DND-41 (cell line): ENCODE measurements at places on chromosomes 6 and 20.

- DNase-seq, result no peak
Measured at GRCh38 chr6:30816791-30817739, 67.3 kb upstream of the DDR1 start.

GRCh38 chr6:5249451-5250122 is 11.2 kb downstream of the LYRM4 start:
- DNase-seq, result no peak

DNA sequence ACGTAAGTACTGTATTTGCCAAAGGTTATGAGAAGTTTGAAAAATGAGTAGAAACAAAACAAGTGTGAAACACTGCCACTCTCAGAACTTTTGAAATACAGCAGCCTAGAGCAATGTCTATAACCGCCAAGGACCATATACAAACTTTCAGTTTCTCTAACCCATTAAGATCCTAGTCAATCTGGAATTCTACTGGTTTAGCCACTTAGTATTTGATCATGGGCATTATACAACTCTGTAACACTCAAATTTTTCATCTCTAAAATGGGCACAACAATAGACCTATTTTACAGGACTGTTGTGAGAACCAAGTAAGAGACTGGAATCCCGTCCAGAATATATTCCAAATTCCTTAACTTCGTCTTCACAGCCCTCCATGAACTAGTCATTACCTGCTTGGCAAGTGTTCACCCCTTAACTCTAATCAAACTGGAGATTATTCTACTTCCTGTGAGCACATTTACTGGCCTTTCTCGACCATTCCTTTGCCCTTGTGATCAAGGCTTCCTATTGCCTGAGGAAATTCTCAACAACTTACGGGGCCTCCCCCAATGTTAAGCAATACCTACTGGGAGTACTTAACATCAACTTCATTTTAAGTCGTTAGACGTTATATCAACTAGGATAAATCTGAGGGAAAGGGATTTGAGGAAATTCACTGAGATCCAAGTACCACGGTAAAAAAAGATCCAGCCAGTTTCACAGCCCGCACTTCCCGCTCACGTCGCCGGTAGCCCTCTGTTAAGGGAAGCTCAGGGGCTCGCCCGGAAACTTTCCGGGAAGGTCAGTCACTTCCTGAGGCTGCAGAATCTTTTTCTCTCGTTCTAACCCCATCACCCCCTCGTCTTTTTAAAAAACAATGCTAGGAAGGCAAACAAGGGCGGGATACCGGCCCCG is 1.1 kb downstream of the EIF2S2 start:
- DNase-seq, result peak; percentile 15

GRCh38 chr20:38426006-38426897 is 8.9 kb downstream of the SNHG17 start:
- no peak for DNase-seq

DNA sequence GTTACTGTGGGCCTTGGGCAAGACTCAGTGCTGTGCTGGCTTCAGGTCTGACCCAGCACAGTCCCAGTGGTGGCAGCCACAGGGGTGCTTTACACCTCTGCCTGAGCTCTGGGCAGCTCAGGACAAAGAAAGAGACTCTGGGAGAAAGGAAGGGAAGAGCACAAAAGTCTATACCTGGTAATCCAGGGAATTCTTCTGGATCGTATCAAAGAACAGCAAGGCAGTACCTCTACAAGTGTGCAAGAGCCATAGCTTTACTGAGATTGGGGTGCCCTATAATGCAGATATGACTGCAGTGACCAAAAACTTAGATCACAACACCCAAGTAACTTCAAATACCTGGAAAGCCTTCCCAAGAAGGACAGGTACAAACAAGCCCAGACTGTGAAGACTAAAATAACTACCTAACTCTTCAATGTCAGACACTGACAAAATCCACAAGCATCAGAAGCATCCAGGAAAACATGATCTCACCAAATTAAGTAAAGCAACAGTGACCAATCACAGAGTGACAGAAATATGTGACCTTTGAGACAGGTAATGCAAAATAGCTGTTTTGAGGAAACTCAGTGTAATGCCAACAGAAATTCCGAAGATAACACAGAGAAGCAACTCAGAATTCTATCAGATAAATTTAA is 47.9 kb upstream of the LIN28B start:
- DNase-seq, result no peak

GRCh38 chr6:39923394-39923793 is 10.9 kb downstream of the MOCS1 start:
- no peak for DNase-seq

DNA sequence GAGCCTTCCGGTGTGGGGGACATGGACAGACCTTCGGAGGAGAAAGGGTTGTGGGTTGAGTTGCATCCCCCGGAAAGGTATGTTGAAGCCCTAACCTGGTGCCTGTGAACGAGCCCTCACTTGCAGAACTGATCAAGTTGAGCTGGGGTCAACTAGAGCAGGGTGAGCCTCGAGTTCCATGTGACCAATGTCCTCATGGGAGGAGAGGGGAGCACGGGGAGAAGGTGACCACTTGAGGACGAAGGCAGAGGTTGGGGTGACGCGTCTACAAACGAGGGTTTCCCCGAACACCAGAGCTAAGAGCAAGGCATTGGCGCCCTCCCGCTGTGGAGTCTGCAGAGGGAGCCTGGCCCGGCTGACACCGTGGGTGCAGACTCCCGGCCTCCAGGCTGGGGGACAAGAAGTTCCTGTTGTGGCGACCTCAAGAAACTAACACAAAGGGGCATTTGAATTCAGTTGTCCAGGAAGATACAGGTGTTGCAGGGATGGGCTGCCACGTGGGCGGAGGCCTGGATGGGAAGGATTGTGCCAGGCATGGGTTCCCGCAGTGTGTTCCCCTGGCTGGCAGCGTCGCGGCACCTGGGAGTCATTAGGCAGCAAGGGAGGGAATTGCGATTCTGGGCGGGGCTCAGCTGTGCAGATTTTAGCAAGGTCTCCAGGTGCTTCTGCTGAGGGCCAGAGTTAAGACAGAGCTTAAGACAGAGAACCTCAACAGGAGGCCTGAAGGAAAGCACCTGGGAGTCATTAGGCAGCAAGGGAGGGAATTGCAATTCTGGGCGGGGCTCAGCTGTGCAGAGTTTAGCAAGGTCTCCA is 20.4 kb upstream of the UNC93A start:
- no peak for DNase-seq

- DNase-seq, result no peak
Measured at GRCh38 chr6:106181664-106182418, 95.7 kb downstream of the PRDM1 start.

GRCh38 chr6:69732640-69733039 is 64.2 kb downstream of the LMBRD1 start:
- DNase-seq, result no peak

DNA sequence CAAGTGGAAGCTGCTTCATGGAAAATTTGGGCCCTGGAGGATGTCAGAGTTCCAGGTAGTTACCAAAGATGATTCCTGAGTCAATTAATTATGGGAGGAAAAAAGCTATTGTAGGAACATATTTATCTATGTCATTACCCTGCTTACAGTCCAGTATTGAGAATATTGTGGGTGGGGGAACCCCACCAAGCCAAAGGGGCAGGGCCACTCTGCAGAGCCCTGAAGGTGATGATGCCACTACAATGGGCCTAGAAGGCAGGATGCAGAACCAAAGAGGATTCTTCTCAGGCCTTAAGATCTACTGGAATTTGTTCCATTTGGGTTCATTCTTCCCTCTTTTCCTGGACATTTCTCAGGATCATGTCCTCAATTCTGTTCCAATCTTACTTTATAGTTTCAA is 375.2 kb upstream of the MARCKS start:
- no peak for DNase-seq

DNA sequence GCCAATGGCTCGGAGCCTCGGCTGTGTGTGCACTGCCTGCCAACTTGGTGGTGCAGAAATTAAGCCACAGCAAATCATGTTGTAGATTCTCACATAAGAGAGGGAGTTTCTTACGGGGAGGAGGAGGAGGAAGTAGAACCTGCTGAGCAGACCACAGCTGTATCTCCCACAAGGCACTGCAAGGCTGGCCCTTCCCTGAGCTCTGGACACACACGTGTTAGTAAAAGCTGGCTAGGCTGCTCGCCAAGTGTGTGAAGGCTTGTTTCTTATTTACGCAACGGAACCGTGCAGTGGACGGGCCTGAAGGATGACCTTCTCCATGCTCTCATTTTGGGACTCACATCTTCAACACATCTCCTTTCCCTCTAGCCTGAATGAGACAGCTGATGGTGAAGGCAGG is 15.7 kb upstream of the QKI start:
- no peak for DNase-seq

DNA sequence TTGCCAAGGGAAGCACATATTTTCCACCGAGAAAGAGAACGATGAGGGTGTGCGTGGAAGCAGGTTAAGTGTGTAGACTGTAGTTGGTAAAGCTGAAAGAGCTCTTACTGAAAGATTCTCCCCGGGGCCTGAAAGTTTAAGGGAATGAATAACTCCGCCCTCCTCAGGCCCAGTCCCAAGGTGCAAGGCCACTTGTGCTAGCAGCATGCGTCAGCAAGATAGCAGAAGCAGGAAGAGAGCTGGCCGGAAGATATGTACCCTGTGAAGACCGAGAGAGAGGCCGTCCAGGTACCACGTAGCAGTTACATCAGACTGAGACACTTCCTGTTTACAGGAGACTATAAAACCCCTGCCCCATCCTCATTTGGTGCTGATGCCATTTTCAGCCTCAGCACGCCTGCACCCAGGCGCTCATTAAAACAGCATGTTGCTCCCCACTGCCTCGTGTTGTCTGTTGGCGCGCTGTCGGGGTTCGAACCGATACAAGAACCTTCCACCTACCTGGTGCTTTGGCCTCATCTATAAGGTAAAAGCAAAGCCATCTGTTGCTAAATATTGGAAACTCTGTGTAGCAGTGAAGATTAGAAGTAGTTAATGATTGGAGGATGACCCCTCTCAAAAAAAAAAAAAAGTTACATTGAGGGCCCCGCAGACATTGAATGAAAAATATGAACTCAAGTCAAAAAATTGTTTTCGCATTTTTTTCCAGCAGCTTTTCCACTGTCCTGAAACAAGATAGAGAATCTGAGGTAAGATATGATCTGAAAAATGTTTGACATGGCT is 18.6 kb upstream of the FAM135A start:
- no peak for DNase-seq

GRCh38 chr6:63584125-63584514 is 11.8 kb downstream of the LOC128125822 start:
- DNase-seq, result no peak

- no peak for DNase-seq
Measured at GRCh38 chr20:17059465-17059864, 167.4 kb upstream of the PCSK2 start.

- no peak for DNase-seq
Measured at GRCh38 chr6:37399795-37400490, 33.1 kb upstream of the CMTR1 start.

DNA sequence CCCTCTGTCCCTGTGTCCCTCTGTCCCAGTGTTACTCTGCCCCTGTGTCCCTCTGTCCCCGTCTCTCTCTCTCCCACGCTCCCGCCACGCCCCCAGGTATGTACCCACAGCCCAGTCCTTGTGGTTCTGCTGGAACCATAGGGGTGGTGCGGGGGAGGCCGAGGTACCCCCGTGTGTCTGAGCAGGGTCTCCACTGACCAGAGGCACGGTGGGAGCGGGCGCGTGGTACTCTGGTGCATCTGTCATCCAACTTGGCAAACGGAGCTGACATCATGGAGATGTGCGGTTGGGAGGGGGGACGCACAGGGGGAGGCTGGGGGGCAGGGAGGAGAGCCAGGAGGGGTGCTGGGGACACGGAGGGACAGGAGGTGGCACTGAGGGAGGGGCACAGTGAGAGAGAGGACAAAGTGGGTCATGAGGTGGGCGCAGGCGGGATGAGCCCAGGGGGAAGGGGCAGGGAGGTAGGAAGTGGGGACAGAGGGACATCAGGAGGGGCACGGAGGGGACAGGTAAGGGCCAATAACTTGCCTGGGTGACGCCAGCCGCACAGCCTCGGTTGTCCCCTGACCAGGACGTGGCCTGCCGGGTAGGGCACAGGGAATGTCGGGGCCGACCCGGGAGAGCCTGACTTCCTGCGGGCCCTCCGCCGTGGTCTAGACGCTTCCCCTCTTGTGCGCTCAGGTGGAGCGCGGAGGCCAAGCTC is 163.6 kb upstream of the PDE10A start:
- DNase-seq, result no peak

- DNase-seq, result no peak
Measured at GRCh38 chr6:122472022-122472340, 374 bp upstream of the SERINC1 start.

GRCh38 chr20:62772990-62773844 is 23.1 kb upstream of the MRGBP start:
- no peak for DNase-seq

DNA sequence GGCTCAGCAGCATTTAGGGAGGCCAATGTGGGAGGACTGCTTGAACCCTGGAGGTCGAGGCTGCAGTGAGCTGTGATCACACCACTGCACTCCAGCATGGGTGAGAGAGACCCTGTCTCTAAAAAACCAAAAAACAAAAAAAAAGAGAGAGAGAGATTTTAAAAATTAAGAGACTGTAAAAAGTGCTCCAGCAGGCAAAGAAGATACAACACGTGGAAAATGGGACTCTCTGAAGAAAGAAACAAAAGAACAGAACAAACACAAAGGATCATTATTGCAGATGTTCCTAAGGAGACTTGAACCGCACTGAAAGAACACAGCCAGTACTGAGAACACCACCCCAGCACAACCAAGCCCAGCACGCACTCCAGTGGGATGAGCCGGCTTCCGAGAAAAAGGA is 74.2 kb downstream of the TAF4 start:
- DNase-seq, result no peak

DNA sequence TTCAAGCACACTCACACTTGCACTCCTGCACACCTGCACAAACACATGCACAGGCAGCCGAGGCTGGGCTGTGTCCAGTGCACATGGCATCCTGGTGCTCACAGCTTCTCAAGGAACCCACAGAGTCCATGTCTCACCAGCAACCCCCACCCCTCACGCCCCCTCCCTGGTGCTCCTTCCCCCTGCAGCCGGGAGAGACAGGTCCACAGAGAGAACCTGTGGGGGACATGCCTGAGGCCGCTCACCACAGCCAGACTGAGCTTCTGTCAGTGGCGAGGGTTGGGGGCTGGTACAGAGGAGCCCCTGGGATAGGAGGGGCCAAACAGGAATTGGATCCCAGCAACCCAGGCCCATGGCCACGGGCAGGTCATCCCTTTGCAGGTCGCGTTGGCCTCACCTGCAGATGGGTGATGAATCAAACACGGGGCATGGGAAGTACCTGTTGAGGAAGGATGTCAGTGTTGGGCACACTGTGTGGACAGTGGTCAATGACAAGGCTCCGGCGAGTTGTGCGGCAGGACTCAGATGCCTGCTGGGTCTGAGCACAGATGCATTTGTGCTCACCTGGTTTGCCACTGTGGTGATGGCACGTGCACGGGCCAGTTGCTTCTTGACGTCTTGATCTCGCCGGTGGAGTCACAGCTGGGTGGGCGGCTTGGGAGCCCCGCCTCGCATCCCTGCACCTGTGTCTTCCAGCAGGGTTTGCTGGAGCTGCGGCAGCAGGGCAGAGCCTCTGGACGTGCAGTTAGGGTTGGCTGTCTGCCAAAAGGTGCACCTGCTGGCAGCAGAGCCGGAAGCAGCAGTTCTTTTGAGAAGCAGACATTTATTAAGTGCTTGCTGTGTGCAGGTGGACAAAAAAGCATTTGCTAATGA is 113.0 kb downstream of the ERMARD start:
- peak; percentile 19 for DNase-seq
